ENCODE measurements at places on chromosomes 13 and 19.
A peak's percentile ranks its signal among the peaks of the same experiment; 100 is the strongest.

GRCh38 chr19:10587022-10587838 lies at the start of gene AP1M2:
Gene AP1M2 (minus strand): TSS chr19:10587312. CDS start chr19:10587231, 81 bp downstream.
- DNase-seq: peak; percentile 76

GRCh38 chr13:73433458-73433857 lies 374.7 kb downstream of the KLF5 start:
- DNase-seq: no peak

DNA sequence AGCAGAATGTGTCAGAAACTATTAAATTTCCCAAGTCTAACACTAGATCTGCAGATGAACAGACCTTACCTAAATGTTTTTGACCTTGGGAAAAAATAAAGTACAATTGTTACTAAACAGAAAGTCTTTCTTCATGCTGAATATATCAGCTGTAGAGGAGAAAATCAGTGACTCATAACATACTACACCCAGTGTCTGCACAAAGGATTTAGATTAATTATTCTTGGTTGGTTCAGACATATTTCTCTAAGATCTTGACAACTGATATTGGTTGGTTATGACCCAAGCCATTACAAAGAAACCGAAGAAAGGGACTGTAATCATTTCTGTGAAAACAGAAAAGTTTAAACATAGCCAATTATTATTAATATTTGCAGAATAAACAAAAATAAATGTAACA lies 225.1 kb downstream of the HS6ST3 start:
- no peak for DNase-seq

DNA sequence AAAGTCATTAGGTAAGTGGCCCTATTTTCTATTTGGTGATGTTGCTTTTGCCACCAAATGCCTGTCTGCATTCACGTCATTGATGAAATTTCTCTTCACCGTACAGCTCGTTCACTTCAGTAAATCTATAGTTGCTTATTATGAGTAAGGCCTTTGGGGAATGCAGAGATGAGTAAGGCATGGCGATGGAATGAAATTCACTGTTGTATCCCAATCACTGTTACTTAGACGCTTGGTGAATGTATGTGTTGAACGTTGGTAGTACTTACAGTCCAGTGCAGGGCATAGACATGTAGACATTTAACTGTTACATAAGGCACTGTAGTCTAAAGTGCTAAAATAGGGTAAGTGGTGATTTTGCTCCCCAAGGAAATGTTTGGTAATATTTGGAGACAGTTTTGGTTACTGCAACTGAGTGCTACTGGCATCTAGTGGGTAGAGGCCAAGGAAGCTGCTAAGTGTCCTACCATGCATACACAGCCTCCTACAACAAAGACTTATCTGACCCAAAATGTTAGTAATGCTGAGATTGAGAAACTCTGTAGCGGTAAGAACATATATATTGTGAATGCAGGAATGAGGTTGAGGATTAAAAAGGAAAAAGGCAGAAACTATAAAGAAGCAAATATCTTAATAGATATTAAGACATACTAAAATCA lies 5.8 kb downstream of the AKAP11 start:
- no peak for DNase-seq

GRCh38 chr19:13887517-13887916 lies 10.6 kb downstream of the NANOS3 start:
- DNase-seq: no peak

GRCh38 chr13:106117640-106118039 lies 417.8 kb downstream of the EFNB2 start:
- DNase-seq: no peak

DNA sequence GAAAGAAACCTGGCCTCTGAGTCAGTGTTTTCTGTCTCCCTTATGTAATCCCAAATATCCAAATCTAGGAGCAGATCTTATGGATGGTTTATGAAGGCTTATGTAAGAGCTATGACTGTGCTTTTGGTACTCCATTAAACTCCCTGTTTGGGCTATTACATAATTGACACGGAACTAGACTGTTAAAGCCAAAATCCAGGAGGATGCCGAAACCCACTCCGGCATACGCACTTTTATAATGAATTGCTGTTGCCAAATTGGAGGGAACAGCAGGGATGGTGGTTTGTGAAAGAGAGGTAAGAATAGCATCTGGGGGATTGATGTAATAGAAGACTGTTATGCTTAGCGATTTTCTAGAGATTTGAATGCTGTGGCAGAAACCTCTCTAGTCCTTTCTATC lies 2.0 kb downstream of the MTUS2 start:
- no peak for DNase-seq
